ACHN (cell line): ENCODE measurements at places on chromosomes 6 and 20.

DNA sequence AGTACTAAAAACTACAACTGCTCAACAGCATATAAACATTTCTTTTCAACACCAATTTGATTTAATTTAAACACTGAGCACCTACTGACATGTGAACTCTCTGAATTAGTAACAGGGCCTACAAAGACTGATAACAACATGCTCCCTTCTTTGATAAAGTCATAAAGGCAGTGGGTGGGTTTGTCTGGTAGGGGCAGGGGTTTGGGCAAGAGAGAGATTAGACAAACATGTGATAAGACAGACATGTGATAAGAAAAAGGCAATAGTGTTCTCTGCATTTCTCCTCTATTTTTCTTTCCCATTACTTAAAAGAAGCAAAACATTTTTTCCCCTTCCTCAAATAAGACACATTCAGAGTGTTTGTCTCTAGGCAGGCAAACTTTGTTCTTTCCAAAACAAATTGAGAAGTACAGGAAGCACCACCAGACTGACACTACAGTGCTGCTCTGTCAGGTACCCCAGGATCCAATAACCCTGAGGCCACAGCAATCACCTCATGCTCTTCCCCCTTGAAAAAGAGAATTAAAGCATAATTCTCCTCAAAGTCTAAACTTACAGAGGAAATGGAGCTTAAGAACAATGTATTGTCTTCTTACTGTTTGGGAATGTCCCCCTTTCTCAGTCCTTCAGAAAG lies 11.9 kb downstream of the C6orf52 start:
- no peak for DNase-seq

GRCh38 chr6:121504227-121504626 lies 68.8 kb downstream of the GJA1 start:
- peak; percentile 39 for DNase-seq

GRCh38 chr6:139449611-139450000 lies 75.2 kb upstream of the CITED2 start:
- DNase-seq = no peak

DNA sequence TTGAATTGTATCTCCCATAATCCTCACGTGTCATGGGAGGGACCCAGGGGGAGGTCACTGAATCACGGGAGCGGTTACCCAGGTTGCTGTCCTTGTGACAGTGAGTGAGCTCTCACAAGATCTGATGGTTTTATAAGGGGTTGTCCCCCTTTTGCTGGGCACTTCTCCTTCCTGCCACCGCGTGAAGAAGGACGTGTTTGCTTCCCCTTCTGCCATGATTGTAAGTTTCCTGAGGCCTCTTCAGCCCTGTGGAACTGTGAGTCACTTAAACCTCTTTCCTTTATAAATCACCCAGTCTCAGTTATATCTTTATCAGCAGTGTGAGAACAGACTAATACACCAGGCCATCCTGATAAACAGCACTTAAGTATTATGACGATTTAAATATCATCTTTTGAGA lies 9.0 kb upstream of the MRGBP start:
- DNase-seq = no peak

GRCh38 chr6:72783666-72784065 lies 161.8 kb downstream of the KCNQ5 start:
- no peak for DNase-seq
